ENCODE measurements at places on chromosomes 2 and 18.

DNA sequence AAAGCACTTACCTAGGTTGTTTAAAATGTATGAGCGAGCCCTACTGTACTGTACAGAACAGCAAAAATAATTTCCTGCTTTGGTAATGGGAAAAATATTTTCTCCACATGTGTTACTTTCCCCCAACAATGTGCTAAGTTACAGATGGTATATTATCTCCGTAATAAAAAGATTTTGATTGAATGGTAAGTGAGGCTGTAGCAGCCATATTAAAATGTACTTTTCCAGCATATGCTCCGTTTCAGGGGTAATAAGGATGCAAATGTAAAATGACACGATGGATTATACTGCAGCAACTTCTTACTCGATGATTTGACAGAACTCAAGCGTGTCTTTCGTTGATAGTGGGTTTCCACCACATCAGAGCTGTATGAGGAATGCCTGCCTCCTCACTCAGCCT lies 50.5 kb downstream of the OSBPL6 start:
- no peak for DNase-seq

DNA sequence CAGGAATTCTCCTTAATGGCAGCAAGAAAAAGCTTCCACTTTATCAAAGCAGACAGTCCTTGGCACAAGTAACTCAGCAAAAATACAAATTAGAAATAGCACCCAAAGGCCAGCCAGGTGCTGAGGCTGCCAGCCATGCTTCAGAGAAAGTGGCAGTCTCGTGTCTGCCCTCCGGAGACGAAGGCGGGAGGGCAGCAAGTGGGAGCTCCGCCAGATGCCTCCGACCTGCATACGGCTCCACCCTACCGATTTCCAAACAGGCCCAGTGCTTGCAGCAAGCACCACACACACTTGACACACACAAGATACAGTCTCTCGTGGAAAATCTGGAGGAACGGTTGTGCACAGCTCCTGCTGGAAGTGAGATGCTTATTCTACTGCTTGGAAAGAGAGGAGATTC lies 134.9 kb upstream of the REV1 start:
- no peak for DNase-seq

DNA sequence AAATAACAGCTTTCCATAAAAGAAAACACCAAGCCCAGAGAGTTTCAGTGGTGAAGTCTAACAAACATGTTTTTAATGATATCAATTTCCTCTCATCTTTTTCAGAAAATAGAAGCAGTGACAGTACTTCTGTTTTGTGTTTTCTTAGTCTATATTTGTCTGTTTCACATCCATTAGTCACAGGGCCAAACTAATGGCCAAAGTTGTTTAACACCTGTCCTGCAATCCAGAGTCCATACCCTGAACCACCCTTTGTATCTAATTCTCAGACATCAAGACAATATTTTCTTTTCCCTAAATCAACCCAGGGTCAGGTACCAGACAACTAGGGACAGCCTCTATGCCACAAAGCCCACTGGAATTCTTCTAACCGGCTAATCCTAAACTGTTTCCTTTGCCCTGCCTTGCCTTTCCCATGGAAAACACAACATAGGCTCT lies 25.9 kb downstream of the TMSB10 start:
- no peak for DNase-seq

DNA sequence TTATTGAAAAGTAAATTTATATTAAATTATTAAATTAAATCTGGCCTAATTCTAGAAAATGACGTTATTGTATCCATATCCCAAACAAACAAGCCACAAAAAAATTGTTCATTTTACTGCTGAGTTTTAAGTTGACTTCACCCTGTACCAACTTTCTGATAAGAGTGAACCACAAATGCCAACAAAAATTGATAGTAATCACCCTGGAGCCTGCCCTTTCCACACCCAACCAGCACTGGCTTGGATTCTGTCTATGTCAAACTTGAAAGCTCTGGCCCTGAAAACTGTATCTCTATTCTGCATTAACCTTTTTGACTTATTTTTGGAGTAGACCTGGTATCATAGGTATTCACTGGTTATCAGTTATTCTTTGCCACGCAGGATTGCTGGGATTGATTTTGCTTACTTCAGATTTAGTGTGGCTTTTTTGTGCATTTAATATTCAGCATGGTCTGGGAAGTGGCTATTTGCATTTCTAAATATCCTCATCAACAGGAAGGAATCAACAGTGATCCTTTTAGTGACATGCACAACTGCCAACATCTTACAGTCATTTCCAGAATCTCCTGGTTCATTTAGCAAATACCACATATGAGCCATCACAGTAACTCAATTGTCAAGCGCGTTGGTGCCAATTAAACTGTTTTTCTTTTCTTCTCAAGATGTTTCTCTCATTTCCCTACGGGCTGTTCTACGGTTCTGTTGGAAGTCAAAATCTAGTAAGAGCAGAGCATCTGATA lies 11.4 kb upstream of the SRBD1 start:
- no peak for DNase-seq

GRCh38 chr2:187148059-187148714 lies 299.2 kb upstream of the ZSWIM2 start:
- DNase-seq = no peak

GRCh38 chr18:75697493-75697892 lies 270.0 kb upstream of the SMIM21 start:
- no peak for DNase-seq

- no peak for DNase-seq
Observed at GRCh38 chr2:153990771-153991170, 119.0 kb downstream of the GALNT13 start.

DNA sequence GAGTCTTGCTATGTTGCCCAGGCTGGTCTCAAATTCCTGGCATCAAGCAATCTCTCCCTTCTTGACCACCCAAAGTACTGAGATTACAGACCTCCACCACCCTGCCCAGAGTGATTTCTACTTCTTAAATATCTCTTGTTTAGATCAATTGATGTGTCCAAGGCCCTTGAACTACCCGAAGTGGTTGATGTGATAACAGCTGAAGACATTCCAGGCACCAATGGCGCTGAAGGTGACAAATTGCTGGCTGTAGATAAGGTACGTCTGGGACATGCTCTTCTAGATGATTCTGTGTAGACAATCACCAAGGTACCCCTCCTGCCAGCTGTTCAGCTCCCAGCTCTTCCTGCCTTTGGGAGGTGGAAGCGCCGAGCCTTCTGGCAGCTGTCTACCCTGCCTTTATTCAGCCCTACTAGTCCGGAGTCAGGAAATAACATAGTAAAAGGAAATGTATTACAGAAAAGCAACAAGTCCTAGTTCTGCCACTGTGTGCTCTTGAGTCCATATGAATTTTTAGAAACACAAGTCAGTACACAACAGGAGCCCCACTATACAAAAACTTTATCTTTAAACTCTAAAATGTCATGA lies 61.3 kb upstream of the BZW1 start:
- no peak for DNase-seq

DNA sequence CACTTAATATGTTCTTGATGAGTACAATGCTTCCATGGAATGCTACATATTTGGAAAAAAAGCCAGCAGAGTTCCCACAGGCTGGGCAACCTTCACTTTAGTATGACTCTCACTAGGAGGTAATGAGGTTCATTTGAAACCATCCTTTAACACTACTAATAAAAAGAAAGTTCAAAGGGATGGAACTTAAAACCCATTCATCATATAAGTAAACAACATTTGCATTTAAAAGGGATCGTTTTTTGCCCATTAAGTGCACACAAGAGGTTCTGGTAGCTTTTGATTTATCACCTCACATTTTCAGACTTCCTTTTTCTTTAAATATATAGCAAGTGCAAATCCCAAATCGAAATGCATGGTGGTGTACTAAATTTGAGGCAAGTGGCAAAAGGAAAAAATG lies 270.8 kb upstream of the DCC start:
- no peak for DNase-seq

DNA sequence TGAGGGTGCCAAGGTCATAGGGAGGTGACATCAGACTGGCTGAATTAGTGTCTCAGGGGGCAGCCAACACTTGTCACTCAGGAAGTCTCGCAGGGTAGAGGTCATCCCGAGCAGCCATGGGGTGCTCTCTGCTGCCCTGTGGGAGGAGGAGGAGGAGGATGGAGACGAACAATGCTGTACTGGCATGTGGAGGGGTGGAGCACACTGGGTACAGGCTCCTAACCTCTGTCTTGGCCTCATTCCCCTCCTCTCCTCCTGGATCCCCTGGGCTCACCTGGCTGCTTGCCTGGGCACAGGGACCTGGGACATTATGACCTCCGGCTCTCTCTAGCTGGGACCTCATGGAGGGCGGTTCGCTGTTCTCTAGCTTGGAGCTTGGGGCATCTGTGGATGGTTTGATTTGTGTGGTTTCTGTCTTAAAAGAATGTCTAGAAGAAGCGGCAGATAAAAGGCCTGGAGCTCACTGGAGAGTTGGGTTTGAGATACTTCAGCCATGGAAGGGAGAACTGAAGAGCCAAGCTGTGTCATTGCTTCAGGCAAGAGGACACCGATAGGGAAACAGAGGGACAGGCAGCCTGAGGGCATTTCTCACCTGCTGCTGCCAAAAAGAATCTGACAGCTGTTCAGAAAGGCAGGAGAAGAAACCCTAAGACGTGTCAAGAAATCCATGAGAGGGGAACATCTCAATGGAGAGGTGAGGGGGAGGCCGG lies 133.1 kb downstream of the SEPTIN10 start:
- DNase-seq = peak; percentile 62

- DNase-seq = no peak
Observed at GRCh38 chr18:3982541-3982940, 472.6 kb downstream of the DLGAP1 start.

DNA sequence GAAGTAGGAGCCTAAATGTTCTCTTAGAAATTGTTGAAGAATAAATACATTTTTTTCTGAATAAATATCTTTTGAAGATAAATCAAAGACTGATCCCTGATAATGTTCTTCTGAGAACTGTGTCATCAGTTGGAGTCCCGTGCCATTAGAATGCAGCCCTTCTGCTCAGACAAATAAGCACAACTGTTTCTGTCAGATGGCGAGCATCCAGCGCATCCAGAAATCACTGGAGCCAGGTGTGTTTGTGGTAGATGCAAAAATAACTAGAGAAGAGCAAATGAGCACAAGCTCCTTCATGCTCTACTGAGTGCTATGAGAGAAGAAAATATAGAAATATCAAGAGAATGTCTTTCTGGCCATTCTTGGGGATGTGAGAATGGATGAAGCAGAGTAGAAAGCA lies 573.7 kb downstream of the THSD7B start:
- DNase-seq = no peak

DNA sequence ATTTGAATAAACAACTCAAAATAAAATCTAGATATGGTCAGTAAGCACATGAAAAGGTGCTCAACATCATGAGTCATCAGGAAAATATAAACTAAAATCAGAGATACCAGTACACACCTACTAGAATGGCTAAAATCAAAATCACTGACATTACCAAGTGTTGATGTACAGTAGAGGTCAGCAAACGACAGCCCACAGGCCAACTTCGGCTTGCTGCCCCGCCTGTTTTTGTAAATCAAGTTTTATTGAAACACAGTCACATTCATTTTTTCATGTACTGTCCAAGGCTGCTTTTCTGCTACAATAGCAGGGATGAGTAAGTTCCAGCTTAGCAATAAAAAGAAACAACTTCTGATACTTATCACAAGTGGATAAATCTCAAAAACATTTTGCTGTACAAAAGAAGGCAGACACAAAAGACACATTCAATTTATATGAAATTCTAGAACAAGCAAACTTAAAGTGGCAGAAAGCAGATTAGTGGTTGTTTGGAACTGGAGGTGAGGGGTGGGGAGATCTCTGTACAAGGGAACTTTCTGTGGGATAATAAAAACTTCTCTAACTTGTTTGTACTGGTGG lies 32.1 kb downstream of the TRAK2 start:
- no peak for DNase-seq

- no peak for DNase-seq
Observed at GRCh38 chr2:111706481-111707001, 177.5 kb downstream of the ANAPC1 start.
